PC-9 (cell line): ENCODE measurements at places on chromosomes 6 and 20. TPM values are rescaled to one million over a fixed set of nuclear protein-coding genes. Genes with fewer than 3 reads are reported as not detected.

GRCh38 chr6:25242567-25242966, 36.6 kb upstream of the CARMIL1 start:
- H3K27ac ChIP-seq, result no peak overlapping the region
- H3K36me3 ChIP-seq, result no peaks in the 10 kb centered on the region
- no peak overlapping the region for H3K4me3 ChIP-seq
- no peaks in the 10 kb centered on the region for H3K27me3 ChIP-seq
- no peak for DNase-seq
- no peaks in the 10 kb centered on the region for H3K4me1 ChIP-seq

Gene RSPO3
- not detected in 2 replicates for total RNA-seq

DNA sequence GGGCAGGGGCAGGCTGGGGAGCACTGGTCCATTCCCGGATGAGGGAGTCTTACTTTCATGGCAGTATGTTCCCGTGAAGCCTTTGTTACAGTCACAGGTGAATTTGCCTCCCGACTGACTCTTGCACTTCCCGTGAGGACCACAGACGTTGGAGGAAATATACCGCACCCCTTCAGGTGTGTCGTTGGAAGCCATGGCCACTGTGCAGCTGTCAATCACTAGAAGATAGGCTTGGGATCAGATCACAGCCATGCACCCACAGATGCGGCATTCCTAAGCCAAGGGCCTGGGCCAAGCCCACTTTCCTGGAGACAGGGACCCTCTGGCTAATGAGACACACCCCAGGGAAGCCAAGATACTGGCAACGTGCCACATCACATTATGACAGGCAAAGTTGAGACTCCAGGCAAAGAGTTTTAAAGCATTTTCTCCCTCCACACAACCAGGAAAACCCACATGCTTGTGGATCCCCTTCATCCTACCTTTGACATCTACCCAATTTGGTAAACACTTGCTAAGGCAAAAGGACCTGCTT, 26.8 kb downstream of the JAG1 start:
- no peaks in the 10 kb centered on the region for H3K27me3 ChIP-seq
- H3K4me3 ChIP-seq, result no peak overlapping the region
- no peak overlapping the region for H3K27ac ChIP-seq
- peaks cover 39% of the 10 kb centered on the region for H3K36me3 ChIP-seq
- no peaks in the 10 kb centered on the region for H3K4me1 ChIP-seq

DNA sequence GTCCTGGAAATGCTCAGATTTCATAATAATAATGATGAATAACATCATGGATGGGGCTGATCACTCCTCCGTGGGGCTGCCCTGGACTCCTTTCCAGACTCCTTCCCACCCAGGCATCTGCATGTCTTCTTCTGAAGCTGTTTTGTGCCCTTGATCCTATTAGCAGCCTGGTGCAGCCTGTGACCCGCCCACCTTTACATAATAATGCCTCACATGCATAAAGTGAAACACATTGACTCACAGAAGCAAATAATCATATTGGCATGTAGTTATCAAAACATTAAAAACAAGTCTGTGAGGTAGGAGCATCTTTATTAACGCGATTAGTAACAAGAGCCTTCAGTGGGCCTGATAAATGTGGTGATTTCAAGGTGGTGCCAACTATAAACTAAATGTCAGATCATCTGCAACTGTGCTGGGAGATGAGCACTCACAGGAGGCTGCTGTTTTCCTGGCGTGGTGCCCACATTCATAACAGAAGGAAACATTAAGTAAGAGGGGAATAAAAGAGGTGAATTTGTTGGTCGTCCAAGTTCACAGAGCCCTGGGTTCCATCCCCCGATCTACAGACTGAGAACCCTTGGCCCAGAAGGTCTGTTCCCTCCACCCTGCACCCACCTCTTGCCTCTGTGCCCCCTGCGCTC, 344.7 kb downstream of the CDH4 start:
- H3K36me3 ChIP-seq, result no peaks in the 10 kb centered on the region
- peaks cover 93% of the 10 kb centered on the region for H3K27me3 ChIP-seq
- H3K4me1 ChIP-seq, result no peaks in the 10 kb centered on the region
- no peak for DNase-seq
- H3K4me3 ChIP-seq, result no peak overlapping the region

- peaks cover 16% of the 10 kb centered on the region; the same call in 1 of the 2 replicates for H3K27me3 ChIP-seq
- no peaks in the 10 kb centered on the region for H3K4me1 ChIP-seq
- no peak overlapping the region for H3K4me3 ChIP-seq
- no peak overlapping the region for H3K27ac ChIP-seq
- H3K36me3 ChIP-seq, result no peaks in the 10 kb centered on the region
These were observed 22.3 kb downstream of the FOXA2 start for GRCh38 chr20:22561965-22562577.

DNA sequence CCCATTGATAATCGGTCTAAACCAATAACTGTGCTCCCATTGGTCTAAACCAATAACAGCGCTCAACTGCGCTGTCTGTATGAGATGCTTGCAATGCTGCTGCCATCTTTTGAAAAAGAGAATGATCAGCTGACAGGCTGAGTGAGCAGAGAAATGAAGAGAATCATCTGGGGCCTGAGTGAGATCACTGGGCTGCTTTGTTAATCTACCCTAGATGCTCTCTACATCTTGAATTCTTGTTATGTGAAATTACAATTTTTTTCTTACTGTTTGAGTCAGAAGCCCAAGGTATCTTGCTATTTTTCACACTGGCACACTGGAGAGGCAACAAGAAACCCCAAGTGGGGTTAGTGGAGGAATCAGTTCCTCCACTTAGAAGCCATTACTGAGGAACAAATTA, 91.5 kb upstream of the GCM1 start:
- no peak overlapping the region for H3K27ac ChIP-seq
- DNase-seq, result no peak
- no peaks in the 10 kb centered on the region for H3K27me3 ChIP-seq
- no peaks in the 10 kb centered on the region for H3K4me1 ChIP-seq
- H3K36me3 ChIP-seq, result no peaks in the 10 kb centered on the region
